ENCODE measurements at places on chromosomes 13 and 19.

DNA sequence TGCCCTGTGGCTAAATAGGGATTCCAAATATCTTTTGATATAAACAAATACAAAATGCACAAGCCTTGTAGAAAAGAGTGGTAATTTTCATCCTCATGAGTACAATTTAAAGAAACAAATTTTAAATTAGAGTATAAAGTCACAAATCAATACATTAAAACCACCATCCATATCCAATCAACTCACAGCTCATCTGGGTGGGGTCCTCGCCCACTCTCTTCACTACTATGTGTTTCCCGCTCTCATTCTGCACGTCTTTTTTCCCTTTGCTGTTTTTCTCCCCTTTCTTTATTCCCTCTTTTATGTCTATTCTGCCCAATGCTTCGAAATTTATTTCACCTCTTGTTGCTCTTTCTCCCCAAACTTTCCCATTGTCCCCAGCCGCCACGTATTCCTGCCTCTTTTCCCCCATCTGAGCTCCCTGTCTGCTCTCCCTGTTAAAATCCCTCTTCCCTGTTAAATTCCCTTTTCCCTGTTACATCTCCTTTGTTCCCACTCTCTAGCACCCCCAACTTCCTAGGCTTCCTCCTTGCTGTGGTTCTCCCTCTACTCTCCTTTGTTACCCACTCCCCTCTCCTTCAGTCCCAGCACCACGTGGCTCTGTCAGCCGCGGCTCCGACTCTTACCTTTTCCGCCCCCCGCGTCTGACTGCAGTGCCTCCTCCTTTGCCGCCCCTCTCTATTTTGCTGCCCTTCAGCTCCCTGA, 1.3 kb downstream of the ZNF616 start:
- no peak for DNase-seq

GRCh38 chr13:42494157-42494556, 79.8 kb upstream of the TNFSF11 start:
- DNase-seq = no peak

DNA sequence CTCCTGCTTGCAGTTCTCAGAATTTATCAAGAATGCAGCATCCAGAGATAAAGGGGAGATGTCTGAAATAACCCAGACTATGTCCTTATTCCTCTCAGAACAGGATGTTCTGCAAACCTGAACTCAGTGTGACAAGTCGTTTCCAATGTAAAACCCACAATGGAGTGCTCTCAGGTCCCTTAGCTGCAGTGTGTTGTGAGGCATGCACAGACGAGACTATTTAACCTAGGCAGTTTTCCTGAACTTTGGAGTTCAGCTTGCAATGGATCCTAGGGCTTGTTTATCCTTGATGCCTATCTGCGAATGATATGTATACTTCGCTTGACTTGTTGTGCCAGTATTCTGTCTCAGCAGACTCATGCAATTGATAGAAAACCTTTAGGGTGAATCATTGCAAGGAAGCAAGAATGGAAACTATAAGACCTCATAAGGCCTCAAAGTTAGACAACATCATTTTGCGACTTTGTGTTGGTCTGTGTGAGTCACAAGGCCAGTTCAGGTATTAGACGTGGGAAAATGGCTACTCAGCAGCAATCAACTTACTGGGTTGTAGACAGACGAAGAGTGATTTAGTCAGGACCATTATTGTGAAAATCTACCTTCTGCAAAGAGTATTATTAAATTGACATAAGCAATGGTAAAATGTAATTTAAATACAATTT, 2439.9 kb upstream of the PCDH20 start:
- no peak for DNase-seq

DNA sequence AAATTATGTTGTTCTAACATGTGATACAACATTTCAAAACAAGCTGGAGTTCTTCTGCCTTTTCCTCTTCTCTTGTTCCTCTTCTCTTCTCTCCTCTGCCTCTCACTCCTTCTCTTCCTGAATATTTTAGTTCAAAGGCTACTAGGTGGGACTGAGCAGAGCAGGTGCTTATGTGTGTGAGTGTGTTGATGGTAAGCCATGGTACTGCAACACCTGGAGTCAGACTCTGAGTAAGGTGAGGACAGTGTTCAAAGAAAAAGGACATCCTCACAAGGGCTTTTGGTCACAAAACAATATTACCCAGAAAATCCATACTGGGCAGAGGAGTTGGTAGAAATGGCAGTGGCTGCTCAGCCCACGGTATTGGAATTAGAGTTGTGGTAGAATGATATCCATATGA, 1188.7 kb downstream of the SLITRK1 start:
- no peak for DNase-seq

- no peak for DNase-seq
Observed at GRCh38 chr19:47443331-47443730, 24.0 kb upstream of the MEIS3 start.

- no peak for DNase-seq
Observed at GRCh38 chr13:90838317-90838960, 509.0 kb upstream of the MIR17HG start.
